ENCODE measurements at places on chromosomes 11 and 22.

DNA sequence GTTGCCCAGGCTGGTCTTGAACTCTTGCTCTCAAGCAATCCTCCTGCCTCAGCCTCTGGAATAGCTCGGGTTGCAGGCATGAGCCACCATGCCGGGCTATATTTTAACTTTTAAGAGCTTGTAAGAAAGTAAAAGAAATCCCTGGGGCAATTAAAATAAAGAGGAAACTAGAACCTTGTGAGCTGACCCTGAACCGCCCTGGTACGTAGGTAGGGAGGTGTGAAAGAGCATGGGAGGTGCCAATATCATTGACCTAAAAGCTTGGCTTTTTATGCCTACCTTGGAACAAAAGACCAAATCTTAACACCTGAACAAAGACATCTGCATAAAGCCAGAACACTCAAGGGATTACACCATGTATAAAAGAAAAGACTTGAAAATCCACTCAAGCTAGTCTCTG lies 595.1 kb downstream of the SOX6 start:
- DNase-seq: no peak

DNA sequence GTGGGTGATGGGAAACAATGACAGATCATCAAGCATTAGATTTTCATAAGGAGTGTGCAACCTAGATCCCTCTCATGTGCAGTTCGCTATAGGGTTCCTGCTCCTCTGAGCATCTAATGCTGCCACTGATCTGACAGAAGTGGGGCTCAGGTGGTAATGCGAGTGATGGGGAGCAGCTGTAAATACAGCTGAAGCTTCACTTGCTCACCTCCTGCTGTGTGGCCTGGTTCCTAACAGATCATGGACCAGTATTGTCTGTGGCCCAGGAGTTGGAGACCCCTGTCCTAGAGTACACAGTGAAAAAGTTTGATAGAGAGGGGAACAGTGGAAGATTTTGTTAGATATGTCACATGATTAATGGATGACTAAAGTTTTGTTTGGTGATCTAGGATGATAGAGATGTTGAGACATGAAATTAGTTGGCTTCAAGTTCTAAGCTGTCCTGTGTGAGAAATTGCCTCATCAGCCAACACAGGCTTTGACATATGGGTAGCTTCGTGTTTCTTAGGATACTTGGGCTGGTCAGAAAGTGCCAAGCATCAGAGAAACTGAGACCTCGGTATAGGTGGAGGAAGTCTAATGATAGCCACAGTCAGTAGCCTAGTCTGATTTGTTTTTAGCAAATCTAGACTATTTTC lies 47.4 kb downstream of the ARHGEF12 start:
- DNase-seq: no peak

DNA sequence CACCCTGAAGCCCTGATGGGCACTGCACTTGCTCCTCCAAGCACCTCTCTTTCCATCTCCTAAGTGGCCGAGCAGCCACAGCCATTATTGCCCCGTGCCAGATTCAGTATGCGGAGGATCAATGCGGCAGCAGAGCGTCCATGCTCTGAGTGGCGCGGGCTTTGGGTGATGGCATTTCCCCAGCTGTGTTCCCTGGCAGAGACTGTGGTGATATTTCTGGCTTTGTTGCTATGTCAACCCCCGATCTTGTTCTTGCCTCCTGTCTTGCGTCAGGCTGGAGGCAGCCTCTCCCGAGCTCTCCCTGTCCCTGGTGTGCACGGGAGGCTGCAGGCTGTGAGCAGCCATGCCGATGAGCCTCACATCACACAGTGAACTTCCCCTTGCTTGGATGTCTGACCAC lies 1018.6 kb downstream of the TBC1D22A start:
- no peak for DNase-seq

DNA sequence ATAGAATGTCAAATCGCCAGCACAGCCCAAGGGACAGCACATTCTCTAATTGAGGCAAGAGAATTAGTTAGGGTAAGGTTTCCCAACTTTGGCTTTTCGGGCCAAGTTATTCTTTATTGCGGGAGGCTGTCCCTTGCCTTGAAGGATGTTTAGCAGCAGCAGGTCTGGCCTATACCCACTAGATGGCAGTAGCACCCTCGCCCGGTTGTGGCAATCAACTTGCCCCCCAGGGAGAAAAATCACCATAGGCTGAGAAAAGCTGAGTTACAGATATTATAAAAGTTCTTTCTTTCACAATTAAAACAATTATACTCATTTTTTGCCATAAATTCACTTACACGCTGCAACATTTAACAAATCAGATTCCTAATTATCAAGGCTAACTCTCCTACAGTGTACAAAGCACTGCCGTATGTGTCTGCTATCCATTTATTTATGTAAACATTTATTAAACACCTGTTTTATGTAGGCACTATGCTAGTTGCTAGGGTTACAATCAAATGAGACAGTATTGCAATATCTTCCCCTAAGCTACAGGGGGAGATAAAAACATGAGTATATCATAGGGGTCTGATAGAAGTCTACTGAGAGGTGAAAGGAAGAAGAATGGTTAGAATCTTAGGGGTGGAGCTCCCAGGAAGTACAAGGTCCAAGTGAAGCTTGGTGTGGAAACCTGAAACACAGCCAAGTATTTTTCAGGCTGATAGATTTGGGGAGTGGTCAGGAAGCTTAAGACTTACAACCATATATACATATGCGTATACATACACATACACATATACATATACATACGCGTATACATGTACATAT lies 452.3 kb downstream of the RAB38 start:
- no peak for DNase-seq

- DNase-seq: no peak
Measured at GRCh38 chr11:102280245-102280833, 36.9 kb upstream of the BIRC3 start.

DNA sequence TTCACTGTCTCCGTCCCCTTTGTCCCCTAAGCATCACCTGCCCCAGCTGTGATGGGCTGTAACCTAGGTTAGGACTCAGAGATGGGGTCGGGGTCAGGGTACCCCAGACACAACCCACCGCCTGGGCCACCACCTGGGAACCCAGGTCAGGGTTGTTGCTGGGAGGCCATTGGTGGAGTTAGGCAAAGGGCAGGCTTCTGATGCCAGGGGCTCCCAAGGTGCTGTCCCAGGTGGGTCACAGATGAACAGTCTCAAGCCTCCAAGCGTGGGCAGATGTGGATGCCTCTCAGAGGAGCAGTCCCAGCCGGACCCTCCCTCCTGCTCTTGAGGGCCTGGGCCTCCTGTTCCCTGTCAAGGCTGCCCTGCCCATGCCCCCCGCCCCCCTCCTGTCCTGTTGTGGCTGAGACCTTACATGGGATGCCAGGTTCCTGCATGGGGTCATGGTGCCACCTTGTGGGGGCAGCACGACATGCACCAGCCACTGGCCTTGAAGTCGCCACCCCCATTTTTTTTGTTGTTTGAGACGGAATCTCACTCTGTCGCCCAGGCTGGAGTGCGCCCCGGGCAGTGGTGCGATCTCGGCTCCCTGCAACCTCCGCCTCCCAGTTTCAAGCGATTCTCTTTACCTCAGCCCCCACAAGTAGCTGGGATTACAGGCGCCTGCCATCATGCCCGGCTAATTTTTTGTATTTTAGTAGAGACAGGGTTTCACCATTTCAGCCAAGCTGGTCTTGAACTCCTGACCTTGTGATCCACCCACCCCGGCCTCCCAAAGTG lies 12.1 kb downstream of the GATD1 start:
- no peak for DNase-seq

Measured in uterus (tissue), 4 donors.